ENCODE measurements at places on chromosomes 5 and 9. TPM values are rescaled to one million over a fixed set of nuclear protein-coding genes. Genes with fewer than 3 reads are reported as not detected.

Gene ARHGEF37
- 32.2 TPM for total RNA-seq

Gene NXNL2
- not detected for total RNA-seq

Gene C9orf85
- 9.4 TPM for total RNA-seq

Gene OBP2B
- not detected for total RNA-seq

Gene SELENOP
- total RNA-seq = 284 TPM

Gene TEX48
- not detected for total RNA-seq

Gene BHMT
- not detected for total RNA-seq

Gene PCDHA12
- total RNA-seq = not detected

Gene OR1Q1
- not detected for total RNA-seq

Gene IL9
- total RNA-seq = not detected

Gene TTLL11
- total RNA-seq = 5.0 TPM

Gene OTP
- total RNA-seq = not detected

Gene GABRA1
- total RNA-seq = not detected

Gene ZNF658
- total RNA-seq = 8.7 TPM

Gene PCDHGA4
- total RNA-seq = 7.8 TPM

Gene ZSWIM6
- total RNA-seq = 8.1 TPM

Gene TAF11L5
- total RNA-seq = not detected

Gene EIF4E1B
- not detected for total RNA-seq

Gene C5orf52
- total RNA-seq = not detected

Gene CDC20B
- total RNA-seq = not detected

Gene TRPM6
- total RNA-seq = 0.27 TPM

Gene ZFP62
- 14.7 TPM for total RNA-seq

Gene PSD2
- not detected for total RNA-seq
